ENCODE measurements at places on chromosomes 6 and 20.

GRCh38 chr6:164151161-164152120, 736.9 kb downstream of the QKI start:
- DNase-seq, result no peak

DNA sequence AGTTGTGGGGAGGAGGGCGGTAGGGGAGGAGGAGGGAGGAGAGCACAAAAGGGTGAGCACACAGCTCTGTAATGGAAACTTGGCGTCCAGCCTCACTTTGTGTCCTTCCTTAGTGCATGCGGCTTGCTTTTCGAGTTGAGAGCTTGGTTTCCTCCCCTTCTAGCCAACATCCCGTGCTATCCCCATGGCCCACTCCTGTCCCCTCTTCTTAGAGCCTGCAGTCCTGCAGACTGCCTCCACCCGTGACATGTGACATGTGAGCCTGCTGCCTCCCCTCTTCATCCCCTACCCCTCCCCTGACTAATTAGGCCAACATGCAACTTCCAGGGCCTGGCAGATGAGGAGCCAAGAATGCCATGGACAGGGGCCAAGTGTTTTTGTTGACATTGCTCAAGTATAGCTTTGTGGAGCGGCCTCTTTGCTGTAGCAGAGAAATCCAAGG, 63.2 kb downstream of the SLC24A3 start:
- DNase-seq, result no peak

- no peak for DNase-seq
Observed at GRCh38 chr20:51978070-51978501, 175.8 kb upstream of the SALL4 start.

DNA sequence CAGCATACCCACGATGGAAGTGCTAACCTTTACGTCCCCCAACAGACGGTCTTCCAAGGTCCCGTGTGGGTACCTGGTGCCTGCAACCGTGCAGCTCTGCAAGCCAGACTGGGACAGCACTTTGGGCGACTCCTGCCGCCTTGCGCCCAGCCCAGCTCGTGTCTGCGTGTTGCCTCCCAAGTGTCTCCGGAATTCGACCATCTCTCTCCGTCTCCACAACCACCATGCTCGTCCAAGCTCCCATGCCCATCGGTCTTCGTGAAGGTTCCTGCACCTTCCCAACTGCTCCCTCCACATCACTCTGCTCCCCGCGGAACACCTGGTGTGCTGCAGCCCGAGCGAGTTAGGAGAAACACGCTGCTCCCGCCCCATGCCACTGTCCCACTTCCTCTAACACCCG, 173.2 kb upstream of the AFDN start:
- DNase-seq, result no peak

DNA sequence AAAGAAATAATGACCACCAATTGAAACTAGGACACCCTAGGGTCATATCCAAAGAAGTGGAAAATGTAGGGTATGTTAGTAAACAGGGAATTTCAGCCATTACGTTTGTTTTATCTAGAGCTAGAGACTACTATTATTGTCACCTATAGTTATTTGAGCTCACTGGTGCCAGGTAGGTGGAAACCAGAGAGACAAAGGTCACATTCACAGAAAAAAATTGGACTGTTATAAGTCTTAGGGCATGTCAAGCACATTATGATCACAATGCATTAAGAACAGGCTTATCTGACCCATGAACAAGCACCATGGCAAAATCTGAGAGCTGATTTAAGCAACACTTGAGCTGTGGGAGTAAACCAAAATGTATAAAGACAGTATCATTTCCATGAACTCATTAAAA, 530.1 kb upstream of the CITED2 start:
- no peak for DNase-seq

GRCh38 chr20:57162362-57162652, 104.1 kb downstream of the BMP7 start:
- DNase-seq, result no peak

- DNase-seq, result no peak
Observed at GRCh38 chr6:145206247-145206907, 528.9 kb downstream of the EPM2A start.

DNA sequence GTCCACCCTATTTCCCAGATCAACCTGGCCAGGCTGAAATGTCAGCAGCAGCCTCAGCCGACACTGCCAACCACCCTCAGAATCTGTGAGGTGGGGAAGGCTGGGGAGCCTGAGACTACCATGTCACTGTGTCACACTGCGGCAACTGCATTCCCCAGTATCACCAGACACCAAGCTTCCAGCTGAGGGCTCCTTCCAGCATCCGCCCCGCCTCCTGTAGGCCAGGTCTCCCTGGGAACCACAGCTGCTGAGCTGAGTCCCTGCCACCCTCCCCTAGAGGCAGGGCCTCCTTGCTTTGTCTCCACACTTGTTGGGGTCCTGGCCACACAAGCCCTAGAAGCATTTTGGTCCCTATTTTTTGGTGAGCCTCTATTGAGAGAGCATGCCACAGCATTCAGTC, 115.7 kb downstream of the UNC5CL start:
- no peak for DNase-seq

GRCh38 chr6:119308991-119309657, 40.4 kb downstream of the MAN1A1 start:
- DNase-seq, result no peak

DNA sequence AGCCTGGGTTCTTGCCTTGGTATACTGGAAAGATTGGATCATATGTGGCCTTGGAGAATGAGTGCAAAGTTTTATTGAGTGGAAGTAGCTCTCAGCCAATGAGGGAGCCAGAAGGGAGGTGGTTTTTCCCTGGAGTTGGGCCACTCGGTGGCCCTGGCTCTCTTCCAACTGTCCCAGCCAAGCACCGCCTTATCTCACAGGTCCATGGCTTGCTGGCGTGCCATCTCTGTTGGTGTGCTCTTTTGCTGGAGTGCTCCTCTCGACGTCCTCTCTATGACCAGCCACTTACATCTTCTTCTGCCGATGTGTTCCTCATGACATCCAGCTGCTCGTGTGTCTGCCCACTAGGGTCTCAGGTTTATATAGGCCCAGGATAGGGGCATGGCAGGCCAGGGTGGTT, 505.9 kb upstream of the SYNCRIP start:
- DNase-seq, result no peak

- DNase-seq, result no peak
Observed at GRCh38 chr20:47316776-47317126, 39.7 kb downstream of the ZMYND8 start.

GRCh38 chr6:30154709-30155519, 6.1 kb downstream of the TRIM10 start:
- DNase-seq, result no peak

DNA sequence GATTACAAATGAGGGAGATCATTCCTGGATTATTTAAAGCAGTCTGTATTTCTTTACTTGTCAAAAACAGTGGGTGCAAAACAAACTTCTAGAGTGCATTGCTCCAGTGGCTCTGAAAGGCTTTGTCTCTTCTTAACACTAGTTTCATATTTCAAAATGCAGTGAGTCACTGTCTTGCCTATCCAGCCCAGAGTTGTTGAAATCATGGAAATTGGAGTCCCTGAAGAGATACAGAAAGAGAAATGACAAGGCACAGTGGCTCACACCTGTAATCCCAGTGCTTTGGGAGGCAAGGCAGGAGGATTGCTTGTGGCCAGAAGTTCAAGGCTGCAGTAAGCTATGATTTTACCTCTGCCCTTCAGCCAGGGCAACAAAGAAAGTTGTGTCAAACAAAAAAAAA, 11.3 kb downstream of the SLC2A12 start:
- no peak for DNase-seq

DNA sequence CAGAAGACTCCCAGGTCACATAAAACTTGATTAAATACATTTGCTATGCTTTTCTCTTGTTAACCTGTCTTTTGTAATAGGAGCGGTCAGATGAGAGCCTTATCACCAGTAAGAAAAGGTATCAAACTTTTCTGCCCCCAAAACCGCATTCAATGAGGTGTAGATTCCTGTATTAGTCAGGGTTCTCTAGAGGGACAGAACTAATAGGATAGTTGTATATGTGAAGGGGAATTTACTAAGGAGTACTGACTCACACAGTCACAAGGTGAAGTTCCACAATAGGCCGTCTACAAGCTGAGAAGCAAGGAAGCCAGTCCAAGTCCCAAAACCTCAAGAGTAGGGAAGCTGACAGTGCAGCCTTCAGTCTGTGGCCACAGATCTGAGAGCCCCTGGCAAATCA, 32.7 kb downstream of the PTPRK start:
- no peak for DNase-seq

GRCh38 chr6:147418523-147418922, 90.0 kb upstream of the SAMD5 start:
- no peak for DNase-seq

GRCh38 chr6:3895805-3896204, 46.6 kb downstream of the FAM50B start:
- no peak for DNase-seq

DNA sequence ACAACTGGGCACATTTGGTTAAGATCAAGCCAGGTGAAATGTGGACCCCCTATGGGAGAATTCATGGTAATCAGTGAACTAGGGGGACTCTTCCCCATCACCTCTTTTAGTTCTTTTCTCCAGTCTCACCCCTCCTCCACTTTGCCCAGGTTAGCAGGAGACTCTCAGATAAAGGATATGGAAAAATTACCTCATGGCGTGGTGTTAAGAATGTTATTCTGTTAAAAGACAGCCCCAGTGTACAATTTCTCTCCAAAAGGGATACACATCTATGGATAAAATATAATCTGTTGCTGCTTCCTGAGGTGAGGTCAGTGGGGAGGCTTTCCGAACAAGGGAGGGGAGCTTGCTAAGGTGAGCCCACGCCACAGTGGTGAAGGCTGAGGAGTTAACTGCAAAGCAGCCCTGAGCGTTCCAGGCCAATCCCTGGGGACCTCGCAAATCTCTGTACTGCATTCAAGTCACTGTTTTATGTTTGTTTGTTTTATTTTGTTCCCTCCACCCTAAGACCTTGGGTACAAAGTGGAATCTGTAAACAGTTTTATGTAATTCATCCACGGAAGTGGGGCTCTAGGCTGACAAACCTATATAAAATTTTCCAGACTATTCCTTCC, 52.0 kb downstream of the ADGRF1 start:
- no peak for DNase-seq

GRCh38 chr6:113437566-113437965, 419.6 kb upstream of the MARCKS start:
- DNase-seq, result no peak

- no peak for DNase-seq
Observed at GRCh38 chr6:100105138-100105537, 111.1 kb upstream of the MCHR2 start.

GRCh38 chr6:4287811-4288244, 152.5 kb upstream of the ECI2 start:
- no peak for DNase-seq

DNA sequence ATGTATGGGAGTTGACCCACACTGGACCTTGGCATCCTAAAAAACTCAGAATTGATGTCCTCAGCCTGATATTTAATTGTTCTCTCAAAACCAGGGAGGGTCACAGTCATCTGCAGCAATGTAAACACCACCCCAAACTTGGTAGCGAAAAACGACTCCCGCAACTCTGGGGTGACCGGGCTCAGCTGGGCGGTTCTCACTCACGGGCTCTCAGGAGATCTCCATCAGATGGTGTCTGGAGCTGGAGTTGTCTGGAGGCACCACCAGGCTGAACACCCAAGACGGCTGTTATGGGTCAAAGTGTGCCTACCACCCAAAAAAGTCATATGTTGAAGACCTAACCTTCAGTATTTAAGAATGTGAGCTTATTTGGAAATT, 50.9 kb upstream of the NXT1 start:
- DNase-seq, result no peak

DNA sequence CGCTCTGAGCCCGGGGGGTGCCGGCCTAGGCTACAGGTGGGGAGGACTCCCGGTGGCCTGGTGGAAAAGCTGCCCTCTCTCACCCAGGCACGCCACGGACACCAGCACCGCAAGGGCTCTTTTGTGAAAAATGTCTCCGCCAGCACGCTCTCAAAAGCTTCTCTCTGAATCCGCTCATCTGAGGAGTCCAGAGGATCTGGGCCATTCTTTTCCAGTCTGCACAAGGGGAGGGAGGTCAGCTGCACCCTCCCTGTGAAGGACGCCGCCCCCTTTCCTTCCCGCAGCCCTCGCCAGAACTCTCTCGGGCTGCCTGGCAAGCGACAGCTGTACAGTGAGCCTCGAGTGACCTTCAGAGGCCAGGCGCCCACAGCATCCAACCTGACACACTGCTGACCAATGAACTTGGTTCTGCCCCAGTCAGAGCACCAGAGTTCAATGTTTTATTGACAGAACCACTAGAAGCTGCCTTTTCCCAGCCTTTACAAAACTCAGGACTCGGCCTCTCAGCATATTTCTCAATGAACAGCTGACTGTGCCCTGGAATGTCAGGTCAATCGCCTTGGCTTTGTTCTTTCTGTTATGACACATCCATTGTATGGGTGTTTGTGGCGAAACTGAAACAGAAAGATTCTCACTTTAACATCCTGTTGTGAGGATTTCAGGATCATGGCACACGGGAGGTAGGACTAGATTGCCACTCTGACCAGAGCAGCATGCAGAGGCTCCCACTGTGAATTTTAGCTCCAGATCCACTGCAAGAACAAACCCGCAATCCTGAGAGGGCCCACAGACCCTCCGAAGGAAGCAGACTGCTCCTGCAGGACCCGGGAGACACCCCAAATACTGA, 26.7 kb downstream of the SERPINB9 start:
- DNase-seq, result no peak

- DNase-seq, result no peak
Observed at GRCh38 chr20:14913896-14914620, 576.6 kb upstream of the FLRT3 start.

DNA sequence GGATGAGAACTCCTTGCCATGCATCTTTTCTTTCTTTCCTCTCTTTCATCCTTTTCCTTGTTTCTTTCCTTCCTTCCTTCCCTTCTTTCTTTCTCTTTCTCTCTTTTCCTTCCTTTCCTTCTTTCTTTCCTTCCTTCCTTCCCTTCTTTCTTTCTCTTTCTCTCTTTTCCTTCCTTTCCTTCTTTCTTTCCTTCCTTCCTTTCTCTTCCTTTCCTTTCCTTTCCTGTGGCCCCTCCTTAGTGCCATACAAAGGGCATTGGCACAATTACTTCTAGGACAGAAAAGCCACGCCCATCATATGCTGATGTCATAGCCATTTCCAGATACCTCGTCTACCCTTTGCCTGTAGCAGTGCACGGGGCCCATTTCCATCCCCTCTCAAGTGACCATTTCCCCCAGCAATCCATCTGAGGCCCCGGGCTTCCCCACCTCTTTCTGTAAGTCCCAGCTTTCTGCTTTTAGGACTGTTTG, 2.2 kb upstream of the CENPB start:
- DNase-seq, result no peak

DNA sequence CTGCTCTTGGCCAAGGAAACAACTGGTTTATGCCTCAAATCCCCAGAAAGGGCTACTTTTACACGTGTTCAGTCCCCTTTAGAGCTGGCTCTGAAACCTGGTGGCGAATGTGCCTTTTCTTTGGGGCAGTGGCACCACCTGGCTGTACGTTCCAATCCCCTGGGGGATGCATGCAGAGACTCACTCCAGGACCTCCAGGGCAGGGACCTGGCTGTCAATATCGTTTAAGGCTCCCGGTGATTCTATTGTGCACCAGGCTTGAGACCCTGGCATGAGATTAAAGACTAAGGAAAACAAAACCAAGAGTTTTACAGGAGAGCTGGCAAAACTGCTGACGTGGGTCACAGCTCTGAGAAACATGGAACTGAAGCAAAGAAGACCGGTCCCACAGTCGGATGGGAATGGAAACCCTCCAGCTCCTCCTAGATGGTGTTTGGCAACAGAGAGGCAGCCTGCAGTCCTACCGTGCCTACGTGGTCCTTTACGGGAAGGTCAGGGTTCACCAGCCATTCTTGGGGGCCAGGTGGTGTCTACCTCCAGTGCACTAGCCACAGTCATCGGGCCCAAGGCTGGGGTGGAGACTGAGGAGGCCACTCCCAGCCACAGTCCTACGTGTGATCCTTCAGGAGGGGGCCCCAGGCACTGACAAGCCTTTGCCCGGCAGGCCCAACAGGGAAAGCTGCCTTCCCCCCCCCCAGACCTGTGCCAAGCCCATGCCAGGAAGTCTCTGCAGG, 203.3 kb upstream of the CST7 start:
- no peak for DNase-seq

All from NT2/D1 (cell line).